ENCODE measurements at places on chromosomes 6 and 20. TPM values are rescaled to one million over a fixed set of nuclear protein-coding genes. Genes with fewer than 3 reads are reported as not detected.
A peak's percentile ranks its signal among the peaks of the same experiment; 100 is the strongest.

GRCh38 chr20:36628076-36628475, 17.9 kb downstream of the SLA2 start:
- no peak for DNase-seq

GRCh38 chr6:53822401-53823125, 27.8 kb downstream of the LRRC1 start:
- no peak for DNase-seq

DNA sequence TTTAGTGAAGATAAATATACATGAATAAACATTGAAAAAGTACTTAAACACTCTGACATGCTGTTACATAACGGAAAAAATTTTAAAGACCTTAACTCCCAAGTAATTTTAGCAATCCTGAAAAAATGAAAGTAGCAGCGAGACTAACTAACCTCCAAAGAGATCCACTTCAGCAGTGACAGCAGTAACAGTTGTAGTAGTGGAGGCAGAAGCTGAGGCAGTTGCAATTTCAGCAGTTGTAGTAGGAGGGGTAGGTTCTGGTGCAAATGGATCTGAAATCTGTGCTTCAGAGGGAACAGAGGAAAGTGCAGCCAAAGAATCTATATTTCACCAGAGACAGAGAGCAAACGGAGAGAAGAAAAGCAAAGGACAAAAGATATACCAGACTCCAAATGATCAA, 88.8 kb downstream of the PRSS35 start:
- DNase-seq: no peak

- DNase-seq: no peak
Observed at GRCh38 chr6:157242791-157243190, 80.5 kb downstream of the TMEM242 start.

DNA sequence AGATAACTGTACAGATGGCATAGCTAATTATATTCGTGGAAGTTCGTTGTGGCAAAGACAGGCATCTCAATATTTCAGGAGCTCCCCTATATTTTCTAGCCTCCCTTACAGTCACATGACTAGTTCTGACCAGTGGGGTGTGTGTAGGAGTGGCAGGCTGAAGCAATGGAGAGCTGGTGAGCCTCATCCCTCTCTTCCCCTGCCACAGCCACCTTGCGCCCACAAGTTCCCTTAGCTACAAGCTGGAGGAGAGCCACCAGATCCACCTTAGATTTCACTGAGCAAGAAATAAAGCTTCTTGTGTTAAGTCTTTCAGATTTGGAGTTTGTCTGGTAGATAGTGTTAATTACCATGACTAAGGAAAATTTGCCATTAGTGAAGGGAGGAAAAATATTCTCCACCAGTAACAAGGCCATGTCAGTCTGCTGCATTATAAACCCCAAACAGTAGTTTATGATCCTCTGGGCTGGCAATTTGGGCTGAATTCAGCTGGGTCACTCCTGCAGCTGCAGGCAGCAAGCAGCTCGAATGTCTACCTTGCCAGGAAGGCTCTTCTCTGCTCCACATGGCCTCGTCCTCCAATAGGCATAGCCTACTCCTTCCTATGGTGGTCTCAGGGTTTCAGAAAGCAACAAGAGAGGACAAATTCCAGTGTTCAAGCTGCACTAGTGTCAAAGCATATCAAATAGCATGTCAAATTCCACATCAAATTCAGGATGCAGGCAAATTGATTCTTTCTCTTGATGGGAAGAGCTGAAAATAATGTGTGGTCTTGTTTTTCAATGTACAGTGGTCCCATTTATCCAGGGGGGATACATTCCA, 7.4 kb upstream of the RBCK1 start:
- no peak for DNase-seq

DNA sequence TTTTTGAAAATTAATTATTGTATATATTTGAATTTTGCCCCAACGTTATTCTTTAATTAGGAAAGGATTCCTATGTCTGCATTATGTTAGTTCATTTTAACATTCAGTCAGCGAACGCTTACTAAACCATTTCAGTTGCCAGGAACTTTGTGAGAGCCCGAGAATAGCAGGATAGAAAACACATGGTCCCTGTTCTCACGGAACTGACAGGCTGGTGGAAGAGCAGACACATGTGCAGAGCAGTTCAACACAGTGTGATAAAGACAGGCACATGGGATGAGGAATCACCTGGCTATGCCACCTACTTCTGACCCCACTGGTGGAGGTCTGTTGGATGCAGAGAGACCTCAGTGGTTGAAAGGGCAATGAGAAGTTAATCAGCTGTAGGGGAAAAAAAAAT, 367.2 kb downstream of the EPM2A start:
- no peak for DNase-seq

Gene CD24
- total RNA-seq: 10.4 TPM

DNA sequence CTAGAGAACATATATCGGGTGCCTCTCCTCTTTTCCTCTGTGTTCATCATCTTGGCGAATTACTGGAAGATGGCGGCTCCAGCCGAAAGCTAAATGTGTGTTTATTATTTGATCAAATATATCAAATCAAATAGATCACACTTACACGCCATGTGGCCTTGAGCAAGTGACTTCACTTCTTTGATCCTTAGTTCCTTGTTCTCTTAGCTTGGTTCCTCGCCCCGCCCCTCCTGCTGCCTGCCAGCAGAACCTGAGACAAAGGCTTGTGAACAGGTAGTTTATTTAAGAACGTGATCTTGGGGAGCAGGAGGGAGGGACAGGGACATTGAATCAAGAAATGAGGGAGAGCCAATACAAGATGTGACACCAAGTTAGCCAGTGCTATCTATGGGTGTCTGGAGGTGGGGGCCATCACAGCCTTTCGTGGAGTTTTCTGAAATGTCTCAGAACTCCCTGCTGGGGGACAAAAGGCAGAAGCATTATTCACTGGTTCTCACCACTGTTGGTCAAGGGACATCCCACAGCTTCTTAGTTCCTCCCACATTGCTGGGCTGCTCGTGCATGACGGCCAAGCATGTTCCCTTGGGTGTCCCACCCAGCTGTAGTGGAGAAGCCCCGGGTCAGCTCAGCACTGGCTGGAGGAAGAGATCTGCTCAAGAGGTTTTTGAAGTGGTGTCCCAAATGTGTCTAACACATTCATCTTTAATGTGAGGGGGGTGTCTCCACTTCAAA, 44.9 kb upstream of the RNF24 start:
- DNase-seq: no peak

Gene ROS1
- total RNA-seq: 63.0 TPM

Gene PLA2G7
- not detected for total RNA-seq

GRCh38 chr6:135191508-135192255, 10.6 kb downstream of the MYB start:
- no peak for DNase-seq

GRCh38 chr6:104312851-104313250, 546.9 kb downstream of the HACE1 start:
- DNase-seq: peak; percentile 20

- no peak for DNase-seq
Observed at GRCh38 chr6:42007286-42008137, 42.8 kb upstream of the TAF8 start.

DNA sequence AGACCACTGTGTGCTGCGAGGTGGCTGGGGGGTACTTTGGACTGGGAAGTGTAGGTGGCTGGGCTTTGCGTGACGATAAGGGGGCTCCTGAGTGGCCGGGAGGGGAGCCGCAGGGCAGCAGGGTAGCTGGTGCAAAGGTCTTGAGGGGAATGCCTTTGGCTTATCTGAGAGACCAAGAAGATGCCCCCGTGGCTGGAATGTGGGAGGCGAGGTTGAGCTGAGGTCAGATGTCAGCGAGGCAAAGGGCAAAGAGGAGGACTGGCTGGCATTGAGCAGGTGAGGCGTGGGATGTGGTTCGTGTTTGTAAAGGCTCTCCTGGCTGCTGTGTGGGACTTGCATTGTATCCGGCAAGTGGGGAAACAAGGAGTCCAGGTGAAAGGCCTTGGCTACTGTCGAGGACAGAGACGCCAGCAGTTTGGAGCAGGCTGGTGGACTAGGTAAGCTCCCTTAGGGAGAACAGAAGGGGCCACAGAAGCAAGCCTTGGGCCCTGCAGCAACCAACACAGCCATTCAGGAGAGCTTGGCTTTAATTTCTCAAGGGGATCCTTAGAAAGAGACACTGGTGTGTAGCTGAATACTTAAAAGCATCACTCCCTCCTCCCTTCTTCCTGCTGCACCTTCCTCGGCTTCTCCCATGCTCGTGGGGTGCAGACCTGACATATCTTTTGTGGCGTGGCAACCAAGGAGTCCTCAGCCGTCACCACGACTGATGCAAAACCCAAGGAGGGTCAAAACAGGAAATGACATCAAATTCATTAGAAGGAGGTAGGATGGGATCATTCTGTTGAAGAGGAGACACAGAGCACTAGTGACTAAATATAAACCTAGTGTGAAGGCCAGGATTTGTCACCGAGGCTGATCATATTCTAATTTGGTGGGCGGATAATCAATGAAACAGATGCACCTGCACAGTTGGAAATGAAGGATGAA, 53.5 kb upstream of the ERVFRD-1 start:
- DNase-seq: no peak

DNA sequence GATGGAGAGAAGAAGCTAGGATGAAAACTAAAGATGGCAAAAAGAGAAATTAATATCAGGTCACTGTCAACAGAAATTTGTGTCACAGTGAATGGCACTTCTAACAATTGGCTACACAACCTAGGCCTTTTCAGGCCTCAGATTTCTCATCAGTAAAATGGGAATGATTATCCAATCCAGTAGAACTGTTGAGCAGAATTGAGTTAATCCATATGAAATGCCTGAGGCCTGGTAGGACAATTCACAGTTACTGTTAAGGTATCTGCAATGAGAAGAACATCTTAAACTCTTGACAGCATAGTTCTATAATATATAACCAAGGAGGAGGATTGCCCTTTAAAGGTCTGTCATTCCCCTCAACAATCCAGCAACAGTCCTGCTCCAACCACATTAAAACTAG, 217.9 kb upstream of the ZNF217 start:
- no peak for DNase-seq

Gene MTFR2
- total RNA-seq: 6.0 TPM

- no peak for DNase-seq
Observed at GRCh38 chr6:106051226-106051625, 34.9 kb upstream of the PRDM1 start.

Gene TRIM31
- not detected for total RNA-seq

DNA sequence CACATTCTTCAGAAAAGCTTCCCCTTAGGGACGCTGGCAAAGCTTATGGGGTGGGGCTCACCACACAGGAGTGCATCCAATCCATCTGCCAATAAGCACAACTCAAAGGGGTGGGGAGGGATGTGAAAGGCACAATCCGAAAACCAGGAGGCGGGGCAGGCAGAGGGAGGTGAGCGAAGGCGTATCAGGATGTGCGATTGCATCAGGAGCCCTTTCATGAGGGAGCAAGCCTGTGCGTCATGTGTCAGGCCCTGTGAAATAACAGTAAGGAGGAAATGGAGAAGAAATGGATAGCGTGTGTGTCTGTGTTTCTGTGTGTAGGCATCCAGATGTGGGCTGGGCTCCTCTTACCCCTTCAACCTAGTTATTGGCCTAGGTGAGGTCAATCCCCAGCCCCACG, 382.4 kb upstream of the CDH4 start:
- DNase-seq: no peak

Gene FAM162B
- total RNA-seq: not detected

- DNase-seq: no peak
Observed at GRCh38 chr20:58706150-58706892, 13.7 kb downstream of the NPEPL1 start.

Gene WFDC8
- total RNA-seq: not detected

- DNase-seq: no peak
Observed at GRCh38 chr6:66245231-66245630, 538.2 kb upstream of the EYS start.

Gene GOPC
- total RNA-seq: 55.7 TPM

DNA sequence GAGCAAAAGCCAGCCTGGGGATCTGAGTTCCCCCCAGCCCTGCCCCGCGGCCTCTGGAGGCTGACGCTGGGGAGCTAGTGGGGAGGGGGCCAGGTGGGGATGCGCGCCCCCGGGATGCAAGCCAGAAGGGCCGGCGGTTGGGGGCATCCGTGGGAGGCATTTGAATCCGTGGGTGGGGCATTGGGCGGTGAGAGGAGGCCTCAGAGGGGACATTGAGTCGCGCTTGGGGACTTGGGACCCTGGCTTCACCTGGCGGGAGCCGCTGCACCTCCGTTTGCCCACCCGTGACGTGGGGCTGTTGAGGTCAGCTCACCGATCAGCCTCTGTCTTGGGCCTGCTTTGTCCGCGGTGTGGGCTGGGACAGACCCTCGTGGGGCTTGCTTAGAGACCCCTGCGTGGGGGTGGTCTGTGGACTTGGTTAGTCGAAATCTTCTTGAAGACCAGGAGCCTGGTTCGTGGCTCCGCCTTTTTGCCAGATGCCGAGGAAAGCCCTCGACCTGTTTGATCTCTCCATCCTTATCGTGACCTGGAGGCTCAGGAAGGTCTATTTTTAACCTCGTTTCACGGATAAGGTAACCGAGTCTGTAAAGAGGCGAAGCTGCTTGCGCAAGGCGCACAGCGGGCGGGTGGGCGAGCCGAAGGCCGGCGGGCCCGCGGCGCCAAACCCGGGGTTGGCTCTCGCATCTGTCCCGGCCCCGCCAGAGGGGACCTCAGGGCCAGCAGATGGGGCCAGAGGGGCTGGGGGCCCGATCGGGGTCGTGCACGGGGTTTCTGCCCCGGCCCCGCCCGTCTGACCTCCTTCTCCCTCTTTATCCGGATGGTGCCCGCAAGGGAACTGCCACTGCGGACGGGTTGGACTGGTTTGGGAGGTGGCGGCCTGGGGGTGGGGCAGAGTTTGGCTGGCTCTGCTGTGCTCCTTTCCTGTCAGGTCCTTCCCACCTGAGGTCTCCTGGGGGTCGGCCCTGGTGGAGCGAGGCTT, 8.3 kb downstream of the FAM110A start:
- DNase-seq: no peak

- no peak for DNase-seq
Observed at GRCh38 chr20:50282592-50283241, 92.1 kb downstream of the CEBPB start.

Gene PLN
- not detected for total RNA-seq

DNA sequence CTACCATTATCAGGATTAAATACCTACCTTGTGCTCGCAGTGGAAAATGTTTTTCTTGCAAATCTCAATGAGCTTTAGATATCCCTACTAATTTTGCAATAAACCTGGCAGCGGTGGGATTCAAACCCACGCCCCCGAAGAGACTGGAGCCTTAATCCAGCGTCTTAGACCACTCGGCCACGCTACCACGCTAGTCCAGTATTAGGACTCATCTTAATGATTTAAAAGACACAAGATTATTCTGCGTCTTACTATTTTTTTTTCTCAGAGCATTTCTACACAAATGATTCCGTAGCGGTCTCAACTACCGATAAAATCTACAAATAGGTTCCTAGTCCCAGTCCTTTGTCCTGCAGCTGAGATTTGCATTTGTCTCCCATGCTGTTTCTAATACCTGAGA, 35.2 kb upstream of the ZSCAN23 start:
- no peak for DNase-seq

- no peak for DNase-seq
Observed at GRCh38 chr6:35363293-35363750, 21.0 kb downstream of the PPARD start.
